ENCODE measurements at places on chromosomes 16 and 17.

DNA sequence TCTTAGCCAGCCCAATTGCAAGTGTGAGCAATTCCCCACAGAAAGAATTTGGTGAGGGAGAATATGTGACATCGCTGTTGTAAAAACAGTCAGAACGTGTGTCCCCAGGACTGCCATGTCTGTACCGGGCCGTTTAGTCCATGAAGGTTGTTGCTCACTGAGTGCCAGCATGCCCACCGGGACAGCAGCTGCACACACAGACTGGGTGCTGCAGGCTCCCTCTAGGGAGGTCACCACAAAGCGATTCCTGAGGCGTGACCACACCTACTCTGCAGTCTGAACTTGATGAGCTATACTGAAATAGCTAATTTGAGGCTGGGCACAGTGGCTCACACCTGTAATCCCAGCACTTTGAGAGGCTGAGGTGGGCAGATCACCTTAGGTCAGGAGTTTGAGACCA, 44.1 kb upstream of the ADORA2B start:
- no peak for DNase-seq

DNA sequence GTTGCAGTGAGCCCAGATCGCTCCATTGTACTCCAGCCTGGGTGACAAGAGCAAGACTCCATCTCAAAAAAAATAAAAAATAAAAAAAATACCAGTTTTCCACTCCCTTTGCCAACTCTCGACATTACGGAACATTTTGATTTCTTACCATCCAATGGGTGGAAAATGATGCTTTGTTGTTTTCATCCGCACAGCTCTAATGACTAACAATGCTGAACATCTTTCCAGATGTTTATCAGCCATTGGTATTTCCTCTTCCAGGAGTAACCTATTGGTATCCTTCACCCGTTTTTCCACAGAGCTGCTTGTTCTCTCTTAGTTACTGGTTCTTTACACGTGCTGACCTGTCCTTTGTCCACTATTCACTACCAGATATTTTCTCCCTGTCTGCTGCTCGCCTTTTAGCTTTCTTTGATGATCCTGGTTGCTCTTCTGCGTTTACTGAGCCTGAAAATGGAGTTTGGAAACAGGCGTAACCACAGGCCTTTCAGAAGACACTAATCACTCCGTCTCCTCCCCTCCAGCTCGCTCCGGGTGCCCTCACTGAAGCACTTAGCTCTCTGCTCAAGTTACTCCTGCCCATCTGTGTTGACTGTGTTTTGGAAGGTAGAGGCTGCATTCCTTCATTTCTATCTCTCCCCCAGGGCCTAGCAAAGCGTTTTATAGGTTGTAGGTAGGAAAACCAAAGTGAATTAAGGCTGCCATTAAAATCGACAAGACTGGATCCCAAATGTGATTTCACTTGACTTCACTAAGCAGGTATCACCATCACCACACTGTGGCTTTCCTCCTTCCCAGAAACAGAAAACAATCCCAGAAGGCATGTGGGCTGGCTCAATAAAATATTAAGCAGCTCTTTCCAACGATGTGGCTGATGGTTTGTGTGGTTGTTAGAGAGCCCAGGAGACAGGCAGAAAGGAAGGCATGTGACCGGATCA, 8.9 kb downstream of the SHPK start:
- DNase-seq, result no peak

- DNase-seq, result no peak
Observed at GRCh38 chr16:50816901-50817555, 75.1 kb downstream of the CYLD start.

DNA sequence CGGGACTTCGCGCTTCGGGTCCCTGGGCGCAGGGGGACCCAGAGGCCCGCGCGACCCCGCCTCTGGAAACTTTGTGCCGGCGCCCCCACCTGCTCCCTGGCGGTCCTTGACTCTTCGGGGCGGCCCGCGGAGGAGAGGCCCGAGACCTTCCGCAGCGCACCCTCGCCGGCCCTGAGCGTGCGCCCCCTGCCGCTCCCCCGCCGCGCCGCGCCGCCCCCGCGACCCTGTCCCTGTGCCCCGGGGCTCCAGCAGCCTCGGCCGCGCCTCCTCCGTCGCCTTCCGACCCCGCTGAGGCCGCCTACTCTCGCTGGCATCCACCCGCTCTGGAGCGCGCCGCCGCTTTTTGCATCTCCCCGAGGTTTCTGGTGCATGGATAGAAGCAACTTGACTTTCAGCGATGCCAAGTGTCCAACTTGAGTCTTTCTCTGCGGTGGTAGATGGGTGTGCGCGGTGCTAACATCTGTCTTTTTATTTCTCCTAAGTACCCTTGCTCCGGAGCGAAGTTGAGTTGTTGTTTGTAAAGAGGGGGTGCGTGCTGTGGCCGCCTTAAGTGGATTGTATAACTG, 414 bp downstream of the DUSP14 start:
- peak; percentile 10 for DNase-seq

DNA sequence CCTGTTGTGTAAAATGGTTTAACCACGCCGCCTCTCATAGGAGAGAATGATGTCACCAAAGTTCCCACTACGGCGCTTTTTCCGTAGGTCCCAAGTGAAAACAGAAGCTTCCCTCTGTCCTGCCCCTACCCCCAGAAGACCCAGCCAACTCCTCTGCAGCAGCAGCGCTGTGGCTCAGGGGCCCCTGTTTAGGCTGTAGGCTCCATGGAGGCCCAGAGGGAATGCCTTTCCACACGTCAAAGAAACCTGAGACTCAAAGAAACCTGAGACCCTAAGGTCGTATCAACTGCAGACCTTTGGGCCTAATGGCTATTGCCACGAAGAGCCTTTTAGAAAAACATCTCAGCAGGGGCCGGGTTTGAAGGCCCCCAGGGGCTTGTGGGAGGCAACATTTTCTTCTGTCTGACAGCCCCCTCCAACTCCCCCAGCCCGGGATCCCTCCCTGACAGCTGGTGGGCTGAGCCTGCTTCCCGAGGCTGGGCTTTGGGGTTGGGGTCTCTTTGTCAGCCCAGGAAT, 43.1 kb upstream of the MEAK7 start:
- DNase-seq, result no peak

DNA sequence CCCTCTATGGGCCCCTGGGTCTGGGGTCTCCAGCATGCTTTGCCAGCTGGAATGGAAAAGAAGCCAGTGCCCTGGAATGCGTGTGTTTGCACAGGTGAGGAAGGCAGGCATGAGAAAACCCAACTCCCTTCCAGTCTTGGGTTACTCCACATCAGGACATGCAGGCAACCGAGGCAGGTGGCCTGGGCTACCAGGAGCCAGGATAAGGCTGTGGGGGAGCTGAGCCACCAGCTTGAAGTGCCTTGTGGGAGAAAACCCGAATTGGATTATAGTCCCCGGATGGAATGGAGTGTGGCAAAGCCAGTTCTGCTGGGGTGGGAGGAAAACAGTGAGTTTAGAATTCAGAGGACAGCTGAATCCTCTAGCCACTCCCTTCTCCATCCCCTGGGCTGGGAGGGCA, 7.2 kb downstream of the SRCIN1 start:
- DNase-seq, result no peak

DNA sequence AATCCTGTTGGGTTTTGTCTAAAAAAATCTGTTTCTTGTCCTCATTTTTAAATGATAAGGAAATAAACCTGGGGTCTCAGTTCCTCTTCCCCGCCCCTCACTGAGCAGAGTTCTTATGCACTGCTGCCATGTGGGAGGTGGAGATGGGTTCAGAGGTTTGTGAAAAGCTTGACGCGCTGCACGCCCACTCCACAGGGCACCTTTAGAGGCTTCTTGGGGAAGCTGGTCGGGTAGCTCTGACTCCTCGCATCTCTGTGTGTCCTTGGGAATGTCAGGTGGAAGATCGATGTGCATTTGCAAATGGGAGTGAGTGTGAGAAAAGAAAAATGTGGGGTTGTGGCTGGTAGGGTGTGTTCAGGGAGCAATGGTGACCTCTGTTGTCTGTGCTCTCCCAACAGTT, 4.7 kb upstream of the ZNHIT3 start:
- DNase-seq, result no peak

GRCh38 chr17:49554694-49555494, 20.8 kb upstream of the NXPH3 start:
- no peak for DNase-seq

- DNase-seq, result no peak
Observed at GRCh38 chr16:86104537-86105048, 205.6 kb downstream of the IRF8 start.

DNA sequence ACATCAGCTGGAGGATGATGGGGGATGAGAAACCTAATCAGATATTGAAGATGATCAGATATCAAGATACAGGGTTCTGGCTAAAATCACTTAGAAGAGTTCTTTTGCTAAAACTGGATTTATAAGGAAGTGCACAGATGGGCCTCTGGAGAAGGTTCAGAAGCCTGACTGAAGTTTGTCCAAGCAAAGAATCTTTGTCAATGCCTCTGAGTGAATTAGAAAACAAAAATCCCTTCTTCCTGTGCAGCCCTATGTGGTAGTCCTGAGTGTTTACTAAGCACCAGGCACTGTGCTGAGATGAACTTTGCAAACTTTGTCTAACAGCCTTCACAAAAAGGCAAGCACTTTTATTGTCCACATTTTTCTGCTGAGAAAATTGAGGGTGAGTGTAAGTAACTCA, 11.4 kb upstream of the CENPV start:
- DNase-seq, result no peak

- no peak for DNase-seq
Observed at GRCh38 chr17:60699090-60699489, 21.4 kb downstream of the BCAS3 start.

- DNase-seq, result peak; percentile 92
Observed at GRCh38 chr17:38454532-38454931, 26.3 kb downstream of the ARHGAP23 start.

DNA sequence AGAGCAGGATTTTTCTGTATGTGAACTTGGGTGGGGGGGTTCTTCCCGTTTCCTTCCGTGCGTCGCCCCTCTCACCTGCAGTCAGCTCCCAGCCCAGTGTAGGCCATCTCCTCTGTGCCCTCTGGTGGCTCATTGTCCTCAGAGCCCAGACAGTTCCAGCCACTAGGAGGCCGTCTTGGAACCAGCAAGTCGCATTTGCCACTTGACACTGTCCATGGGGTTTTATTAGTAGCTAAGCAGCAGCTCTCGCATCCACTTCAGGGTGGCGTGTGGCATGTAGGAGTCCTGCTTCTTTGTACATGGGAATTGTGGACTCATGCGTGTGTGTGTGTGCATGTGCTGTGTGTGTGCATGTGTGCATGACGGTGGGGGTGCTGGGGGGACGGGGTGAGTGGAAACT, 74.0 kb downstream of the SEC14L1 start:
- DNase-seq, result no peak

DNA sequence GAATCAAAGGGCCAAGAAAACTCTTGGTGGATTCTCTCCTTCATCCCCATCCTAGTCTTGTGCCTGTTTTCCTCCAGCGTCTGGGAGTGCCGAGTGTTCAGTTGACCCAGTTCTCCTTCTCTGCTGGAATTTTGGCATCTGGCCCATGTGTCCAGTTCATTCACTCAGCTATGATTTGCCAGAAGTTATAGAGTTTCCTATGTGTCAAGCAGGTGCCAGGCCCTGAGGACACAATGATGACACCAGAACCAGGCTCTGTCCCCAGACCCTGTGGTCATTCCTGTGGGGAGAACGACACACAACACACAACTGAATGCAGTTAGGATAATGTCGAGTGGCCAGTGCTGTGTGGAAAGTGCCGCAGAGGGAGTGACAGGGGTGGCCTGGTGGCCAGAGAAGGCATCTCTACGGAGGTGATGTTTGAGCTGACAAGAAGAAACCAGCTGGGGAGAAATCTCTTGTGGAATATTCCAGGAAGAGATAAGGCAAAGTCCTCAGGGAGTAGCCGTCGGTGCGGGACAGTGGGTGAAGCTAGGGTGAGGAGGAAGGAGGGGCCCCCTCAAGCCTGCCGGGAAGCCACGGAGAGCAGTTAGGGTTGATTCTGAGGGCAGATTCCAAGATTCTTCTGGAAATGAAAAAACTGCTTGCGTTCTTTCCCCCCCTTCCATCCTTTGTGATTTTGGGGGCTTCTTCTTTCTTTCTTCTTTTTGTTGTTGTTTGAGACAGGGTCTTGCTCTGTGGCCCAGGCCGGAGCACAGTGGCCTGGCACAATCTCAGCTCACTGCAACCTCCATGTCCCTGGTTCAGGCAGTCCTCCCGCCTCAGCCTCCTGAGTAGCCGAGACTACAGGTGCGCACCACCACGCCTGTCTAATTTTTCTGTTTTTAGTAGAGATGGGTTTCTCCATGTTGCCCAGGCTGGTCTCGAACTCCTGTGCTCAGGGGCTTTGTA, 35.8 kb upstream of the IL34 start:
- DNase-seq, result no peak

- no peak for DNase-seq
Observed at GRCh38 chr16:3235856-3236669, 1.1 kb upstream of the ZNF200 start.

DNA sequence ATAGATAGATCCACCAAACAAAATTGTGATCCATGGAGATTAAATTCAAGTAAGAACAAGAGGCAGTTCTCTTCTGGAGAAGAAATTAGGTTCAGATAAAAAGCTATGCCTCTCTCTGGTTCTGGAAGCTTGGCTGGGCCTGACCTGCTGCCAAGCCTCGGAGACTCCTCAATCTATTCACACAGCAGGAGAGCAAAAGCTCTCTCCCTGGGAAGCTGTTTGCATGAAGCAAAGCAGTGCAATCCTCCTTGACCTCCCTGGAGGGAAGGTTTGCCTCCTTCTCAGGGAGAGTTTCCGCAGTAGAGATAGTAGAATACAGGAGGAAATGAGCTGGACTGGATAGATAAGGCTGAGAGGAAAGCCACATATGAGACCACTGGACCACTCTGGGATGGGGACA, 78.1 kb upstream of the GNAO1 start:
- DNase-seq, result no peak

DNA sequence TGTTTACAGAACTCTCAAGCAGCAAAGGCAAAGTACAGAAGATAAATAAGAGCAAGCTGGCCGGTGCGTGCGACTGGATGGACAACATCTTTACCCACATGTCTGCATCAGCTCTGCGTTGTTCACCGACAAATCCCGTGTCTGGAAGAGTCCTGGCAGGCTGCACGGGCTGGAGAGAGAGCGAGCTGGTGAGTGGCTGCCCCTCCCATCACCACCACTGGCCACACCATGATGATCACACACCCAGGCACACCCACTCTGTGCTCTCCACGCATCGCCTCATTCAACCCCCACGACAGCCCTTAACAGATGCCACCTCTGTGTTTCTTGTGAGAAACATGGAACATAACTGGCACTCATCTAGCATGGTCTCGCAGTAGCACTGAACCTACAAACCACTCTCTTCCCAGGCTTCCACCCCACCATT, 59.2 kb downstream of the ANKRD11 start:
- DNase-seq, result no peak

DNA sequence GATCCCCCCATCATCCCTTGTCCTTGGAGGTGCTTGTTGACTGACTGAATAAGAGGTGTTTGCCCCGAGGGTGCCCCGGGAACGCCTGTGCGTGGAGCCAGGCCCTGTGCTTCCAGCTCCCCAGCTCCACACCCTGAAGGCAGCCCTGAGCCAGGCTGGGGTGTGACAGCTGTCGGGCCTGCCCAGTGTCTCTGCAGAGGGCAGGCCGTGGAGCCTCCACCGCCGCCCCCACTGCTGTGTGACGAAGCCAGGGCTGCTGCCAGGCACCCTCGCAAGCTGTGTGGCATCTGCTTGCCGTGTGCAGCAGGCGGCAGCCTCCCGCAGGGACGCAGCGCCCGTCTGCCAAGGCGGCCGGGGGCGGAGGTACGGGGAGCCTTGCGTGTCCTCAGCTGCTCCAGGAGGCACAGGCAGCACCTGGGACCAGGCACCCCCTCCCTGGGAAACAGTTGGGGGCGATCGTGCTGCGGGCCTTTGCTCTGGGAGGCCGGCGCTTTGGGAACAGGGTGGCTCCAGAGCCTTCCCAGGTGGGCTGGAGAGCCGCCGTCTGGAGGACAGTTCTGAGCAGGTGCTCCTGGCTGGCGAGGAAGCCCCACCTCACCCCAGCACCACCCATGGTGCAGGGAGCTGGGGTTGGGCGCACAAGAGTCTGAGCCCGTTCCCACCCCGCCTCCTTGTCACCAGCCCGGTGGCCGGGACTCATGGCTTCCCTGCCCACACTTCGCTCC, 26.6 kb downstream of the GSE1 start:
- peak; percentile 42 for DNase-seq
